ENCODE measurements at places on chromosomes 11 and 22. TPM values are rescaled to one million over a fixed set of nuclear protein-coding genes. Genes with fewer than 3 reads are reported as not detected.

- no peak for DNase-seq
Measured at GRCh38 chr11:22389526-22390282, 51.5 kb downstream of the SLC17A6 start.

DNA sequence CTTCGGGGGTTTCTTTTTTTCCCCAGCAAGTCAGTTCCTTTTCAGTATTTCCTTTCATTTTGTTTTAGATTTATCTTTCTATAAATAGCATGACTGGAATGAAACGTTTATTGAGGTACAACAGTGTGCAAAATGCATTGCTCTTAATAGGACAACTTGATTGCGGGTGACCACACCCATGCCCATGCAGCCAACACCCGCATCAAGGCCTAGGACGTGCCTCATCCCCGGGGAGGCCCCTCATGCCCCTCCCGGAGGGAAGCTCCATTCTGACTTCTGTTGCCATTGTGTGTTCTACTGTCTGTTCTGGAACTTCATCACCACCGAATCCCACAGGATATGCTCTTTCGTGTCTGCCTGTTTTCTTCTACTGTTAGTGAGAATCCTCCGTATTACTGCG is 82.2 kb downstream of the RPS6KA4 start:
- DNase-seq, result no peak

GRCh38 chr11:121721448-121721847 is 268.7 kb upstream of the SORL1-AS1 start:
- no peak for DNase-seq

GRCh38 chr11:57647960-57648800 is 1.5 kb downstream of the YPEL4 start:
- DNase-seq, result peak; percentile 60

GRCh38 chr11:132231656-132232347 is 861.4 kb downstream of the NTM start:
- DNase-seq, result no peak

DNA sequence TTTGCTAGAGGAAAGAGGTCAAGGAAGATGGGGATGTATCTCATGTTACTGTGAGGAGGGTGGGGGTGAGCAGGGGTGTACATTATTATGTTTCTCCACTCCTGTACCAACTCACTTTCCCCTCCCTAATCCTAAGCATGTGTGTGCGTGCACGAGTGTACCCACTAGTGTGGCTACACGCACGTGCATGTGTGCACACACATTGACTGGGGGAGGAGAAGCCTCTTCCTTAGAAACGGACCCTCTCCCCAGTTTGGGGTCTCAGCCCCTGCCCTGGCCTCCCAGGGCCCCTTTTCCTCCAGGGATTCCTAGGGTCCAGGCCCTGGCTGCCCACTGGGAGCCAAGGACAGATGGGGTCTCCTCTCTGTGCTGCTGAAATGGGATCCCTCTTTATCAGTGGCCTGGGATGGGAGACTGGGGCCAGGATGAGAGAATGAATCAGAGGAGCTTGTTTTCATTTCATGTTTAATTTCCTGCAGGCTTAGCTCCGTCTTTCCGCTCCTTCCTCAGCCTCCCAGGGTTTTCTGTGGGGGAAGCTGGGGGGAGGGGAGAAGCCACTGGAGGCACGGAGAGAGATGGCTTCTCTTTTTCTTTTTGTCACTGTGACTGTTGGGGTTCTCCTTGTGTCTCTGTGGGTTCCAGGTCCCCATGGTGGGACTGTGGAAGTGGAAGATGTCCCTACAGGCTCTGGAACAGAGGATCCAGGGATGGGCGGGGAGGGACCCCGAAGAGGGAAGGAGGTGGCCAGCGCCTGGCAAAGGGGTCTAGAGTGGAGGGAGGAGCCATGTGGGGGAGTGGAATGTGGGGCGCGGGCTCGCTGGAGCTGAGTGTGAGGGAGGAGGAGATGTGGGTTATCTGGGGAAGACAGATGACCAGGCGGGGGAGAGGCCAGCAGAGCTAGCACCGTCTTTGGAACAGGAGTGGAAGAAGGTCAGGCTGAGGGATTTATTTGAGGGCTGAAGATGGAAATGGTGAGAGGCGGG is 40.3 kb downstream of the ALX4 start:
- DNase-seq, result peak; percentile 17

- no peak for DNase-seq
Measured at GRCh38 chr22:37464181-37464580, 22.0 kb downstream of the MFNG start.

- DNase-seq, result no peak
Measured at GRCh38 chr22:39367035-39367434, 17.2 kb downstream of the SYNGR1 start.

DNA sequence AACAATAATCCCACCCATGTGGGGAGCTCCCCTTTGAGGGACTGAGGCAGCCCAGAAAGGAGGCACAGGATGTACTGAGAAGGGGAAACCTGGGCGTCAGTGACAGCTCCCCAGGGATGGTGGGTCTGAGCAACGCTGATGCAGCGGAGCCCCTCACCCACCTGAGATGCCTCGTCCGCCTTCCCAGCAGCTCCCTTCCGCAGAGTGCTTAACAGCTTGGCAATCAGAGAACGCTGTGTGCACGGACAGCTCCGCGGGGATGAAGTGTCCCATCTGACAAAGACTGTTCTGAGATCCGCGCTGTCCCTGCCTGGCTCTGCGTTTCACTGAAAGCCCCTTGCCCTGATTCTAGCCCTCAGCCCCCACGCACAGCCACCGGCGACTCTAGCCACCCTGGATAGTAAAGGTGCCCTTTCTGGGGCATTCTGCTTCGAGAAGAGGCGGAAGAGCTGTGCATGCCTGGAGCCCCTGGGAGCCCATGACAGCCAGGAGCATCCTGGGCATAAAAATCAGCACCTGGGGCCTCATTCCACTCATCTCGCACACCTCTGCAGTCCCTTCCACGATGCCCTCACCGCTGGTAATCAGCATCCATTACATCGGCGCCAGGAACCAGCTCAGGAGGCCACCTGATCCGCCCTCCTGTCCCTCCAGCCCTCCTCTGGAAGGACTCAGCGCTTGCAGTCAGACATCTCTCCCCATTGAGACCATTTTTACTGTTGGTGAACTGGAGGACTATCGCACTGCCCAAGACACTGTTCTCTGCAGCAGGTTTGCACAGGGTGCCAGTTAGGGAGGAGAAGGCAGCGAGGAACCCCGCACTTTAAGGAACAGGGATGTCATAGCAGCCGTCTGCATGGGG is 10.7 kb downstream of the KCNJ5 start:
- no peak for DNase-seq

GRCh38 chr11:97354576-97354975 is 964.8 kb downstream of the JRKL start:
- no peak for DNase-seq

Gene C1QTNF4
- total RNA-seq, result not detected

Gene CARD10
- 8.3 TPM for total RNA-seq

All from GM23248 (cell line).